ENCODE measurements at places on chromosomes 5 and 9.
A peak's percentile ranks its signal among the peaks of the same experiment; 100 is the strongest.

DNA sequence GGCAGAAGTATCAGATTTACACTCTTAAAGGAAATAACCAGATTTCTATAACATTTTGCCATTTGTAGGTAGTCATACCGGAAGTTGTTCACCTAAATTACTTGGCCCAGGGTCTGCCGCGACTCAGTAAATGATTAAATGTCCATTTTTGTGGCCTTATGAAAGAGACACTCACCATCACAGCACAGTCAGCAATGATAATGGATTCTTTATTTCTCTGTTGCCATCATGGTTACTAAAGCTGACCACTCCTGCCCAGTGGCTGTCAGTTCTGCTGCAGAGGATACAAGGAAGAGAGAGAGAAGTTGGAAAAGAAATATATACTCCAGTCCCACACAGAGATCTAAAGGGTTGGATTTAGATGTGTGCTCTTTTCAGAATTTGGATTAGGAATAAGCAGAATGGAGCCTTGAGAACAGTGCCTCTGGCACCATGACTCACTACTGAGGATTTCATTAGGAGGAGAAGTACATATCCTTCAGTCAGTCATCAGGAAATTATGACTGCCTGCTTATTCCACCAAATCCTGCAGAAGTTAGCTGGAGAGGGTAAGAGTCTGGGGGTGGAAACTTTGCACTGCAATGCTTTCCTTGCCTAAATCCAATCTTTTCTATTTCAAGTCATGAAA lies 72.8 kb upstream of the EFNA5 start:
- no peak for DNase-seq

- DNase-seq, result peak; percentile 58
These were observed 3.8 kb downstream of the CREB3 start for GRCh38 chr9:35736201-35736633.

- no peak for DNase-seq
These were observed 84.9 kb upstream of the IL7R start for GRCh38 chr5:35771839-35772238.

- no peak for DNase-seq
These were observed 33.8 kb downstream of the DOCK8 start for GRCh38 chr9:248278-248961.

GRCh38 chr9:81103597-81104471 lies 585.5 kb downstream of the TLE1 start:
- DNase-seq, result no peak

GRCh38 chr9:129385211-129385934 lies 207.3 kb upstream of the IER5L start:
- DNase-seq, result no peak

- no peak for DNase-seq
These were observed 6.3 kb upstream of the DNAJB5 start for GRCh38 chr9:34983209-34983608.

GRCh38 chr5:68353605-68354004 lies 138.0 kb downstream of the PIK3R1 start:
- no peak for DNase-seq

GRCh38 chr5:17401470-17402288 lies 96.4 kb upstream of the TAF11L2 start:
- no peak for DNase-seq

DNA sequence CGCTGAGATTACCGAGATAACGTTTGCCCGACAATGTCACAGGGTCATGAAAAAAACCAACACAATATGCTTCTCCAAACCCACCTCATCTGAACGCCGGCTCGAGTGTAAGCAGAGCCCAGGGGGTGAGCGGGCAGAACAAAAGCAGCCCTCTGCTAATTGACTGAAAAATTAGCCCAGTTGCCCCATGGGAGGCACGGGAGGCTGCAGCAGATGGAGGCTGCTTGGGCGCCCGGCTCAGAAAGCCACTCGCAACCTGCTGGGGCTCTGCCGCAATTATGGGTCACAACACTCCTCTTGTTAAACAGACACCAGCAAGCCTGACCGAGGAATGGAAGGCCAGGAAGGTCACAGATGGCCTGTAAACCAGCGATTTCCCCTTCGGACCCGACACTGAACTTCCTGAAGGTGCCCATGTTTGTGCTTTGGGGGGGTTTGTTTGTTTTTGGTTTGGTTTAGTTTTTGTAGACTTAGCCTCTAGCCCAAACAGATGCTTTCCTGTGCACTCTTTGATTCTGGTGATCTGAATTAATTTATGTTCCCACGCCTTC lies 104.6 kb upstream of the IRX1 start:
- no peak for DNase-seq

- no peak for DNase-seq
These were observed 139.6 kb downstream of the ROR2 start for GRCh38 chr9:91810286-91810905.

DNA sequence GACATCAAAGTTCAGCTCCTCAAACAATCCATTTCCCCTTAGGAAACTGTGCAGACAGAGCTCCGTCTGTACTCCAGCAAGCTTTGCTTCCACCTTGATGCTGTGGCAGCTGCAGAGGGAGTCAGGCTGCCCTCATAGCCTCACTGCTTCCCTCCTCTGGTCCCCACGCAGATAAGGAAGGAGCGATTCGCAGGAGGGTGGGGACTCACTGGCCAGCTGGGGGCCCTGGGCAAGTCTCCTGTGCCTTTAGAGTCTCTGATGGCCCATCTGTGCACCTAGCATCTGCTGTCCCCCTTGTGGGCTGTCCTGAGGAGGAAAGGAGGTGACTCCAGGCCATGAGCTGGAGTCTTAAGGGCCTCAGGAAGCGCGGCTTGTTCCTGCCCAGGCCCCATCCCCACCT lies 121.5 kb downstream of the ENTREP1 start:
- no peak for DNase-seq

DNA sequence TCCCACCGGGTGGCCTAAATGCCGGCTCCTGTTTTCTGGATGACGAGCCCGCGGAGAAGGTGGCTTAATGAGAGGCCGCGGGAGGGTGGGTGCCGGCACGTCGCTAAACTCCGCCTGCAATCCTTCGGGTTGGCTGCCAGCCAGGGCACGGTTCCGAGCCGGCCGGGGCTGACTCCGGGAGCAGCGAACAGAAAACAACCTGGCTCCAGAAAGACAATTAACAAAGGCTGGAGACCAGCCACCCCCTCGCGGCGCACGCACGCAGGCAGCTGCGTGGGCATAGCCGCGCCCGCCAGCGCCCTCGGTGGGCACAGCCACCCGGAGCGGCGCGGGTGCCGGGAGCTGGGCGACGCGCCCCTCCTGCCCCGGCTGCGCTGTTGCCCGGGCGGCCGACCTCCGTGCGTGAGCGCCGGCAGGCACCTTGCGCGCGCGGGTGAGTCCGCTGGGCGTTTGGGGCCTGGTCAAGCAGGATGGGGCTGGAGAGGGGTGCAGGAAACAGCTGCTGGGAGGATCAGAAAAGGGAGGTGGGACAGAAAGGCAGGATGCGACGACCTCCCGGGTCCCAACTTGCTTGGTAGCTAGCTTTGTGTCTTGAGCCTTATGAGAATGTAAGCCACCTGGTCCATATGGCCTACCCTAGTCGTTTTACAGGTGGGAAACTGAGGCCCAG lies at the start of gene ARHGEF37:
ARHGEF37 (plus strand) TSS at position 307 of the 670 bp plus-strand sequence. CDS start 16,272 bp downstream, outside the sequence.
- DNase-seq, result peak; percentile 64

GRCh38 chr9:89815903-89816573 lies 211.2 kb downstream of the GADD45G start:
- no peak for DNase-seq
